Activated CD8-positive, alpha-beta memory T cell treated with anti-CD3 and anti-CD28 coated beads, Interleukin-2, amount 10 ng/mL, durations not matched to agents 7 days and 5 days (primary cell): ENCODE measurements at places on chromosomes 2 and 18. TPM values are rescaled to one million over a fixed set of nuclear protein-coding genes. Genes with fewer than 3 reads are reported as not detected.

The EN1 gene
- total RNA-seq: not detected

The CCL20 gene
- not detected for total RNA-seq

The DPP10 gene
- total RNA-seq: not detected

The CD28 gene
- total RNA-seq: 30.5 TPM

- no peak for DNase-seq
These were observed 8.1 kb downstream of the ASB3 start for GRCh38 chr2:53778536-53779162.

GRCh38 chr2:85236084-85236483, 91.7 kb downstream of the TGOLN2 start:
- DNase-seq: no peak

DNA sequence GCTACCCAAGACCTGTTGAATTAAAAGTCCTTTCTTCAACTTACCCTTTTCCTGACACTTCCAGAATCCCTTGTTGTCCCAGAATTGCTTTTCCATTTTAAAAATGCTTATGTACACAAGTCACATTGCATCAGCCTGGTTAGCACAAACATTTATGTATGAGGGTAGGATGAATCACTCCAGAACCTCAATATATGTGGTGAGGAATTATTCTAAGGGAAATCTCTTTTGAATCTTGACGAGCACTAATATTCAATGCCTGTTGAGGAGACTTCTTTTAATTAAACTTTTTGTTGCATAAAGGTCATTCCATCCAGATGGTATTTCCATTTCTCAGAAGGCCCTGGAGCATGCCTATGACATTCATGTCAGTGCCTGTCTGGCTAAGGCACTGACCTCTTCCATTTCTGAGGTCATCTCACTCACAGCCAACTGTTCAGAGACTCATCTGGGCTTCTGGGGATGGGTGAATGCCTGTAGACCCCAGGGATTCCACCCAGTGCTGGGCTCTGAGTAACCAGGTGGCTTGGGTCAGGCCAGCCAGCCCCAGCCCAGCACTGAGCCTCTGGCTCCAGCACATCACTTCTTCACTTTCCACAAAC, 28.2 kb downstream of the ACMSD start:
- no peak for DNase-seq

- DNase-seq: no peak
These were observed 92.0 kb upstream of the BOD1L2 start for GRCh38 chr18:57054891-57055290.

DNA sequence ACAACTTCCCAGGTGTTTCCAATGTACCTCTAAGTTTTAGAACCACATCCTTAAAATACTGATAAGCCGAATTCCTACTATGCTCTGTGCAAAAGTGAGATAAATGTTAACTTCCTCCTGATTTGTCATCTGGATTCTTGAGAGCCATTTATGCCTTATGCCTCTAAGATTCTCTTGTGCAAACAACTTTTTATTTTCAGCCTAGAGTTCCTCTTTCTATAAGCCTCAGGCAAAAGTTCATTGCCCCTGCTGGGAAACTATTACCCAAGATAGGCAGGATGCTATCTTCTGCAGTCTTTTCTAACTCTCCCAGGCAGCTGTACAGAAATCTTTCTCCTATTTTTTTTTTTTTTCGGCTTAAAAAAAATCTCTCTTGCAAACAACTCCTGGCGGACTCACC, 216.1 kb downstream of the KCNJ3 start:
- DNase-seq: no peak

GRCh38 chr18:3599195-3599594, 149.2 kb downstream of the TGIF1 start:
- no peak for DNase-seq

DNA sequence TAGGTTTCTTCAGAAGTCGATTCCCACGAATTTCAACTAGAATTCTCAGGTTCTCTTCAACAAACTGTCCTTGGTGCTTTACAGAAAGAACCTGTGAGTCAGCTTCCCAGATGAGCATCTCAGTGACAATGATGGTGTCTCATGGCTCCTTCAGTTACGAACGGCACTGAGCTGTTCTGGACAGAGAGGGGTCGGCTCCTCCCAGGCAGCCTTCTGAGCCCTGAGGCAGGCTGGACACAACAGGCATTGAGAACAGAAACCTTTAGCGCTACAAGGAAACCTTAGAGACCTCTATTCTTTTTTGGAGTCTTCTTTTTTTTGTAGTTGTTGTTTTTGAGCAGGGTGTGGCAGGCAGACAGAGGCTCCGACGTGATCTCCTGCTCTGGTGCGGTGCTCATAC, 35.1 kb upstream of the ALKAL2 start:
- no peak for DNase-seq

GRCh38 chr18:21341141-21341540, 99.1 kb downstream of the GREB1L start:
- no peak for DNase-seq
